SK-MEL-5 (cell line): ENCODE measurements at places on chromosomes 7 and 10. TPM values are rescaled to one million over a fixed set of nuclear protein-coding genes. Genes with fewer than 3 reads are reported as not detected.

DNA sequence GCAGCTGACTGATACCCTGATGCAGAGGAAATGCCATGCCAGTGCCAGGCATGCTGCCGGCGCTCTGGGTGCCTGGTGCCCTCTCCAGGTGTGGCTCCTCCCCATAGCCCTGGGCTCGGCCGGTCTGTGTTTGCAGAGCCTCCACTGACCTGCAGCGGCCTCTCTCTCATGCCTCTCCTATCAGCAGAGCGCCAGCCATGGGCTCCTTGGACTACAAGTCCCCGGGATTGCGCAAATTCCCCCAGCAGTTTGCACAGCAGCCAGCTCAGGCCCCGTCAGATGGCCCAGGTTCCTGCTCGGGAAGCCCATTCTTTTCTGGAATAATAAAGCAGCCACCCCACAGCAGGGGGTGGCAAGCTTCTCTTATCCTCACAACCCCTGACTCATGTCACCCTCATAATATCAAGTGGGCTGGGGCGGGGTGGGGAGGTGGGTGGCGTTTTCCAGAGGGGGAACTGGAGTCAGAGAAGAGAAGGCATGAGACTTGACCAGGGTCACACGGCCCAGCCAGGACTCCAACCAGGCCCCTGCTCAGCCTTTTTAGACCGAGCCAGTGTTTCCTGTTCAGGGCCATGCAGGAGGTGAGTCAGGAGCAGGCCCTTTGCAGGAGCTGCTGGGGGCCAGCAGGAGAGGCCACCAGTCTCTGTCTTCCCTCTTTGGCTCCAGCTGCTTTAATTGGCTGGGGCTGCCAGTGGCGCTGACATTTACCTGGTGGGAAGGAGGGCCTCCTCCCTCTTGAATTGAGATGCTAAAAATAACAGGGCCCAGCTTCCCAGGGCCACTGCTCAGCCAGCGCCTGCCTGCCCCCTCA, 58.6 kb downstream of the ZMIZ1 start:
- DNase-seq = no peak

Gene CCL24
- total RNA-seq = not detected in 2 replicates

GRCh38 chr10:27747096-27747451, 1.5 kb upstream of the MKX start:
- no peak for DNase-seq

Gene EGR2
- total RNA-seq = 0.63 and 0.75 TPM in 2 replicates

DNA sequence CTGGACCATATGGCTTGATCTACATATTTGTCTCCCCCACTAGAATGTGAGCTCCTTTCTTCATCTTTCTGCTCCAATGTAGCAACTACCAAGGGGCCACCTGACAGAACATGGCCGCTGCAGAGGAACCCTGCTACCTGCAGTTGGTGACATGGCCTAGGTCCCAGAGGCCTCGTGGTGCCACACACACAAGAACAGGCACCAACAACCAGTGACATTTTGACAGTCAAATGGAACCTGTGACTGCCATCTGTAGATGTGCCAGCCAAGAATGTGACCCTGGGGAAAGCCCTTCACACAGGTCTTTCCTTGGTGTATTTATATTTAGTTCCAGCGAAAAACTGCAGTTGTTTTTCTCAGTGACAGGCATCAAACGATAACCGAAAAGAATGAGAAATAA, 67.9 kb upstream of the ANKRD1 start:
- DNase-seq = no peak

DNA sequence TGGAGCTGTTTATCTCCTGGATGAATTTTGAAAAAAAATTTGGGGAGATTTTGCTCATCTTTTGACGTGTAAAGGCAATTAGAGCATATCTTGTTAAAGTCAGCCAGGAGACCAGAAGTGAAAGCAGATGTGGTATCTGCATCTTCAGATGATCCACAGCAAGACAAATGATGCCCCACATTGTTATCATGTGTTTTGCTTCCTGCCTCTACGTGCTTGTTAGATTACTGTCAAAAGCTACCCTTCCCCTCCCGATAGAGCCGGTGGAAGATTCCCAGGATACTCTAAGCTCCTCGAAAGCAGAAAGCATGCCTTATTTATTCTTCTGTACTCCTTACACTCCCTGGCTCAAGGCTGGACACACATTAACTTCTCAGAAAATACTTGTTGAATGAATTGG, 12.9 kb downstream of the COL17A1 start:
- no peak for DNase-seq

DNA sequence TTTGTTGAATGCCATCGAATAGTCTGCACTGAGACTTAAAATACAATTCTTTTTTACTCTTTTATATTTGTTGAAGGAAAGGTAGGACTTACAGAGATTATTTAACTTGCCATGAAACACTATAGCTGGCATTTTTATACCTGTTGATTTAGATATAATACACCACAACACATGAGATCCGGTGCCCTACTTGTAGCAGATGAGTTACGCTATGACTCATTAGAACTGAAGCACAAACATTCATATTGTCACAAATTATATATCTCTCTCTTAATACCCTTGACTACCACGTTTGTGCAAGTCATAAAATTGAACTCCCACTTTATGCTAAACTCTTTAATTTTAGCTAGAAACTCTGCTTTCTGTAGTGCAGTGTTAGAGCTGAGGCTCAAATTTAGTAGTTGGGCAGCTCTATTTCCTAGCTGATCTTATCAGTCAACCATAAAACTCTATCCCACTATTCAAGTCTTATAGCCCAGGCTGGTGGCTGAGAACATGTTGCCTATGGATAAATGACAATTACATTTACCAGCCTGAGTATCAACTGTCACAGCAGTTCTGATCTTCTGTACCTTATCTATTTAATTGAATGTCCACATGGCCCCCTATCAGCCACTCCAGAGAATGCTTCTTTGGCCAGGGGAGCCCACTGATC, 137.4 kb upstream of the SEMA3D start:
- no peak for DNase-seq

- no peak for DNase-seq
Measured at GRCh38 chr10:32371101-32371500, 24.1 kb upstream of the EPC1 start.

Gene CYP3A7
- not detected in 2 replicates for total RNA-seq

- no peak for DNase-seq
Measured at GRCh38 chr10:59075576-59075975, 100.9 kb upstream of the PHYHIPL start.

Gene FEZF1
- total RNA-seq = 2.1 and 2.7 TPM in 2 replicates

GRCh38 chr7:143015084-143015483, 11.8 kb downstream of the OR9A2 start:
- no peak for DNase-seq

GRCh38 chr7:55488216-55488615, 84.1 kb downstream of the VOPP1 start:
- no peak for DNase-seq

GRCh38 chr10:4733150-4733842, 92.7 kb upstream of the AKR1E2 start:
- no peak for DNase-seq

GRCh38 chr10:16828701-16829175, 11.5 kb upstream of the RSU1 start:
- no peak for DNase-seq

DNA sequence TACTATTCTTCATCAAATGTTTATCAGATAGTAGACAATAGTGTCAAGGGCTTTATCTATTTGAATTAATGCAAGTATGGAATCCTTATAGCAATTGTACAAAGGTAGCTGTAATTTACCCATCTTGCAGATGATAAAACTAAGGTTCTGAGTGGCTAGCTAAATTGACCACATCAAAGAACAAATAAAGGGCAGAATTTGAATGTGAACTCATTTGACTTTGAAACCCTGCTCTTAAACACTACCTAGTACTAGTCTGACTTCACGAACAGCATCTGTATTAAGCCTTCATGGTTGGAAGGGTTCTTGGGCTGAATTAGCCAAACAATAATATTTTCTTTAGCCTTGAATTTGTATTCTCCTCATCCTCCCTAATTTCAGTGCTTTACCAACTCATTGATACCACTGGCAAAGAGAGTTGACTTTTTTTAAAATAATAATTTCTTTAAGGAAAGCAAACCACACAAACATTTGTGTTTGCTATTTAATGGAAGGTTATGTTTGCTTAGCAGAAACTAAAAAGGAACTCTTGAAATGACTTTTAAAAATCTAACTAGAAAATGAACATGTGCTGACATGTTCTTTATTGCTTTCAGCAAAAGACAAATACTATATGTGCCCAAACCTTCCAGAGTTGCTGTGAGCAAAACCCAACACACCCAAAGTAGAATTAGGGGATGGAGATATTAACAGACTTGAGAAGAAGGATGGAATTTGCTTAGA, 322.6 kb downstream of the RNLS start:
- DNase-seq = no peak

DNA sequence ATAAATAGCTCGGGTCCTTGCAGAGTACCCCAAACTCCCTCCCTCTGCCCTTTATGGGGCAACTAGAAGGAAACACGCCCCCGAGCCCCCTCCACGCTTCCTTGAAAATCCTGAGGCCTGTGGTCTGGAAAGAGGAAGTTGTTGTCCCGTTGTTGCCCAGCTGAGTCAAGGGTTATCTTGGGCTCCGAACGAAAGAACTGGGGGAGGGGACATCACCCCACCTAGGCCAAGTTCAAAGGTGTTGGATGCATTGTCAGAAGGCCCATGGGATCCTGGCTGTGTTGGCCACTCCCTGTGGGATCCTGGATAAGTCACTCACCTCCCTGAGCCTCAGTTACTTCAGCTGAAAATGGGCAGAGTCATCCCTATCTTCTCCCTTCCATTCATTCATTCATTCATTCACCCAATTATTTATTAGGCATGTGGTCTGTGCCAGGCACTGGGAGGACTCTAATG, at the start of gene CCL24:
CCL24 (minus strand) TSS at position 26 of the 456 bp plus-strand sequence. CDS start 91 bp downstream, outside the sequence.
- no peak for DNase-seq

DNA sequence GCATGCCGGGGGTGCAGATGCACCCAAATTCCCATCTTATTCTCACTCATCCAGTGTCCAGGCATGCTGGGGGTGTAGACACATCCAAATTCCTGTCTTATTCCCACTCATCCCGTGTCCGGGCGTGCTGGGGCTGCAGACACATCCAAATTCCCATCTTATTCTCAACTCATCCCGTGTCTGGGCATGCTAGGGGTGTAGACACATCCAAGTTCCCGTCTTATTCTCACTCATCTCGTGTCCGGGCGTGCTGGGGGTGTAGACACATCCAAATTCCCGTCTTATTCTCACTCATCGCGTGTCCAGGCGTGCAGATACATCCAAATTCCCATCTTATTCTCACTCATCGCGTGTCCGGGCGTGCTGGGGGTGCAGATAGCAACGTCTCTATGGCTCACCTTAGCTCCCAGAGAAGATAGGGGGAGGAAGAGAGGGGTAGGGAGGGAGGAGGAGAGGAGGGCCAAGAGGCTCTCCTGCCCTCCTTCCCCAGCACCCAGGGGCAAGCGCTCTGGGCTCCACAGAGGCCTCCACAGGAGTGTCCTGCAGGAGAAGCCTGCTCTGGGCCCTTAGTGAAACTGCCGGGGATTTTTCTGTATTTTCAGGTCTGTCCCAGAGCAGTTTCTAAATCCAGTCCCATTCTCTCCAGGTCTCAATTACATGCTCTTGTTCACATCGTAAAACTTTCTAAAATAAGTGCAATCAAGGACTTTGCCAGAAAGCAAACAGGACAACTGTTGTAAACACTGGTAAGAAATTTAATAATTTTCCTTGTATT, 210.8 kb downstream of the DIP2C start:
- no peak for DNase-seq

- no peak for DNase-seq
Measured at GRCh38 chr7:132425942-132426341, 150.3 kb downstream of the PLXNA4 start.

Gene DNAJC12
- total RNA-seq = 37.1 and 42.8 TPM in 2 replicates
